ENCODE measurements at places on chromosomes 1 and 21.

DNA sequence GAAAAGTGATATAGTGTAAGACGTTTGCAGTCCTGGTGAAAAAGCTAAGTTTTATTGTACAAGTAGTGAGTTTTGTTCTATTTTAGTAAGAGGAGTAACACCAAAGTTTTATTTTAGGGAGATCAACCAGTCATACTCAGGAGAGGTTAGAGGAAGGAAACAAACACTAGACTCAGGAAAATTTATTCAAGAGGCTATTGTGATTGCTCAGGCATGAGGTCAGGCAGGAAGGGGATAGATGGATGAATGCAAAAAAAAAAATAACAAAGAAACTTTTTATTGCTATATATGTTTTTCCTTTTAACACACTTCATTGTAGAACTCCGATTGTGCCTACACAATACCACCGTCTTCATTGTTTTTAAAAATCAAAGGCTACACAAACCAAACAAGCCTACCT is 189.0 kb downstream of the LYPLAL1 start:
- no peak for DNase-seq

- no peak for DNase-seq
Observed at GRCh38 chr1:3618531-3618880, 6.3 kb upstream of the TPRG1L start.

GRCh38 chr1:182984621-182985020 is 31.7 kb upstream of the SHCBP1L start:
- DNase-seq: no peak

GRCh38 chr1:161307230-161307768 is 2.5 kb downstream of the MPZ start:
- no peak for DNase-seq

- DNase-seq: no peak
Observed at GRCh38 chr1:101161619-101162018, 75.2 kb upstream of the S1PR1 start.

DNA sequence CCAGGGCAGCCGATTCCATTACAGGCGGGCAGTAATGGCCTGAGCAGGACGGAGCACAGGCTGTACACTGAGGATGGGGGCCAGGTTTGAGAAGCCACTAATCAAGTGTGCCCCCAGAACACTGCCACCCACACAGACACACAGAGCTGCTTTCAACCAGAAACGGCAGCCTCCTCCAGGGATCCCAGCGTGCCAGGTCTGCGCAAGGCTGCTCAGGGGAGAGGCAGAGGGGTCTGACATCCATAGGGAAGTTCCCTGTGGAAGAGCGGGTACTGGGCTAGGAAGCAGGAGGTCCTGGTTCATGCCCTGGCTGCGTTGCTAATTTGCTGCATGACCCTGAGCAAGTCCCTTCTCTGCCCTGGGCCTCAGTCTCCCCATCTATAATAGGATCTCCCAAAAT is 26.1 kb upstream of the ALDH4A1 start:
- no peak for DNase-seq

DNA sequence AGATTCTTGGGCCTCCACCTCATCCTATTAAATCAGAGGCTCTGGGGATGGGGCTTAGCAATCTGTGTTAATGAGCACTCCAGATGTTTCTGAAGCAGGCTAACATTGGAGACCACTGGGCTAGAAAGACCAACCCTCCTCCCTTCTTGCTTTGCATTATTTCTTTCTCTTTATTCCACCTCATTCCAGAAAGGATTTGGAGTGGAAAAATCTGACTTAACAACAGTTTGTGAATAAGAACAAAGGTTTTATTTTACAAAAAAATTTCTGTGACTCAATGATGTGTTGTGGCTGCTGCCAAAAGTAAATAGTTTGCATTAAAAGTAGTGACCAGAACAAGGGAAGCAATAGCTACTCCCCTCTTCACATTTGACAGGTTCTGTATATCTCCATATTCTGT is 79.4 kb downstream of the TGFB2 start:
- DNase-seq: no peak

- no peak for DNase-seq
Observed at GRCh38 chr1:200034262-200034557, 6.7 kb downstream of the NR5A2 start.

DNA sequence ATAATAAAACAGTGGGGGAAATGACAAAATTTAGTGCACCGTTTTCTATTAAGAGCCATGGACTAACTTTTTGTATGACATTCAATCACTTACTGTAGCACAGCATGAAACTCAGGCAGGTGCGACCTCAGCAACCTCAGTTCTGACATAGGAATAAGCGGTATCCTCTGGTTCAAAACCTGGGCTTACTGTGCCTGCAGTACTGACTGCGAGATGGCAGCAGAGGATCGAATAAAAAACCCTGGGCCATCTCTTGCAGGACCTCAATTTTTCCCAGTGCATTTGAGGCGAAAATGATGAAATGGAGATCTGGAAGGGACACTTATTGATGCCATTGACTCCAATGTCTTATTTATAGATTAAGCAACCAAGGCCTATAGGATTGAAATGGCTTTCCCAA is 214.7 kb downstream of the ADGRL2 start:
- DNase-seq: no peak

DNA sequence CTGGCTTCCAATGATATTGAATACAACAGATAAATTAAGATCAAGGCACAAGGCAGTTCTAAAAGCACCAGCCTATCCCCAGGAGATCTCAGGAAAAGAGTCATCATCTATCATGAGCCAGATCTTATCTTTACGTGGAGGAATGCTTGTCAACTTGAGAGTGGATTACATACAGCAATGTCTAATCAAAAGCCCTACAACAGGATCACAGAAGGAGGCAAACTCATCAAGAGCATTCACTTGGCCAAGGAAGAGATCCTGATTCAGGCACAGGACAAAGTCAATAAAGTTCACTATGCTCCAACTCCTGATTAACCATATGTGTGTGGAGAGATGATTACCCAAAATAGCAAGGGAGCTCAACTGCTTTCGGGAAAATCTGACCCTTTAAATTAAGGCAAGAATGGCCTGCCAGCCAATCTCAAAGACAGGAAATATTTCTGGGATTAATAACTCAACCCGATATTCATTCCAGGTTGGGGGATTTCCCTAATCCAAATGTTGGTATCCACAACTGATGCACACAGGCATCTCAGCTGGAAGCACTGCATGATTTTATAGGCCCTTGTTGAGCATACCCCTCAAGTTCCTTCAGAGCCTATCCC is 33.7 kb downstream of the TBX15 start:
- no peak for DNase-seq

DNA sequence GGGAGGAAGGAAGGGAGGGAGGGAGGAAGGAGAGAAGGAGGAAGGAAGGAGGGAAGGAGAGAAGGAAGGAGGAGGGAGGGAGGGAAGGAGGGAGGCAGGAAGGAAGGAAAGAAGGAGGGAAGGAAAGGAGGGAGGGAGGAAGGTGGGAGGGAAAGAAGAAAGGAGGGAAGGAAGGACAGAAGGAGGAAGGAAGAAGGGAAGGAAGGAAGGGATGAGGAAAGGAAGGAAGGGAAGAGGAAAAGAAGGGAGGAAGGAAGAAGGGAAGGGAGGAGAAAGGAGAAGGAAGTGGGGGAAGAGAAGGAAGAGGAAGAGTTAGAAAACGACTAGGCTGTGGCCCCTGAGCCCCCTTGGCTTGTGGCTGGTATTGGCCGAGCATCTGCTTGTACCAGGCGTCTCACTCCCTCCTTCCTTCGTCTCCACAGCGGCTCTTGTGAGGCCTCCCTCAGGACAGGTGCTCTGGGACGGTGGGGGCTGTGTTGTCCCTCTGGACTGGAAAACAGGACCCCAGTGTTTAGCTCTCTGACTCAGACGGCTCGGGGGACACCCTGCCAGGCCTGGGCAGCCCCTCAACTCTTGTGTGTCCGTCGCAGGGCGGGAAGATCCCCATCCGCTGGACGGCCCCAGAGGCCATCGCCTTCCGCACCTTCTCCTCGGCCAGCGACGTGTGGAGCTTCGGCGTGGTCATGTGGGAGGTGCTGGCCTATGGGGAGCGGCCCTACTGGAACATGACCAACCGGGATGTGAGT is 36.2 kb upstream of the C1QA start:
- no peak for DNase-seq

- DNase-seq: no peak
Observed at GRCh38 chr1:208098773-208099172, 145.4 kb downstream of the PLXNA2 start.

- DNase-seq: peak; percentile 87
Observed at GRCh38 chr1:154961207-154962155, at the start of gene PYGO2. Gene PYGO2, minus strand, starts transcription at chr1:154961782. Its CDS starts 206 bp downstream, at chr1:154961576.

- DNase-seq: no peak
Observed at GRCh38 chr21:32710069-32710784, 17.6 kb downstream of the SYNJ1 start.

DNA sequence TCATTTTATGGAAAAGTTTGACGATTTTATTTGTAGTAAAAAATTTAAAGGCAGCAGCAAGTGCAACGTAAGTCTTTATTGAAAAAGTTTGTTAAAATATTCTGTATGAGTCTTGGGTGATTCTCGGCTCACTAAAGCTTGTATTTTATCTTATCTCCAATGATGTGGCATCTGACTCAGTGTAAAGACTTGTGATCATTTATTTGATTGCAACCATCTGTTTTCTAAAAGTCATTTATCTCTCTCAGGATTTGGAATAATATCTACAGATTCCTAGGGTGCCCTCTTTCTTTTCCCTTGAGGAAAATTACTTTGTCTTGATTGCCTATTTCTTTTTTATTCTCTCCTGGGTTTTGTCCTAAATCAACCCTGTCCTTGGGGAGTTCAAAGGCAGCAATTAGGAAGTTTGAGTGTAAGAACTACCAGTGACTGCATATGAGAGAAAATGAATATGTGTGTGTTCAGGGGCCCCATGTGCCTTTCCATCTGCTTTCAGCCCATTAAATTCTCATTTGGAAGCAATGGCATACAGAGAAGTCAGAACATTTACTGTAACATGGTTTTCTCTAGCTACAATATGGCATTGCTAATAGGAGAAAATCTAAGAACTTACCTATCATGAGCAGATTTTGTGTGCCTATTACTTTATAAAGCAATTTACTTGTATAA is 575.0 kb upstream of the CHRM3 start:
- DNase-seq: no peak

DNA sequence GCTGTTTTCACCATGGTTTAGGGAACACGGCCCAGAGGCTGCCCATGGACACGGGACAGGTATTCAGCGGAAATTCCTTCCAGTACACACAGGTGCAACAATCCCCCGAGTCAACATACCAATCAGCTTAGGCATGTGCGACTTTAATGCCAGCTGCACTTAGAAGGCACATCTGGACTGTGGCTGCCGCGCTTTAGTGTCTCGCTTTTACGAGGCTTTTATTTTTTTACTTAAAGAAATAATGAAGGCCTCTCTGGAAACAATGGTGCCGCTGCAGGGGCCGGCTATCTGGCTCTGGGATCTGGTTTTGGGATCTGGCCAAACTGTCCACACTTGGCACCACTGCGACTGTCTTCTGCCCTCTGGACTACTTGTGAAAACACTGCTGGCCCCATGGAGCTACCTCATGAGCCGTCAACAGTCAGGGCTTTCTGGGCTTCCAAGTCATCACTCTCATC is 55.5 kb downstream of the SLC66A1 start:
- DNase-seq: no peak

DNA sequence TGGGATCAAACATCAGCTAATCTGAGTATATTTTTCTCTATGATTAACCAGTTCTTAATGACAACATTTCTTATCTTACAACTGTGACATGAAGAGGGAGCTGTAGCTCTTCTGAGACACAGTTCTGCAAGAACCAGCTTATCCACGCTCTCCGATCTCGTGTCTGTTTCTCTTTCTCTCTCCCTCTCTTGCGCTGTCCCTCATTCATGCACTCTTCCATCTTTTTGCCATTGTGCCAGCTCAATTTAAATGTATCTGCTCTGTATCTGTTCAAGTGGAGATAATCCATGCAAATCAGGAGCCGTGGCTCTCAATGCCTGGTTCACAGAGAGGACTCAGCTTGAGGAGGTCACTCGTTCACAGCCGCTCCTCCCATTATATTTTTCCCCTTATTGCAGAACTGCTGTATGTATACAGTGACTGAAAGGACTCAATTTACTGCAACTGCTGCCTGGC is 494.7 kb upstream of the ADGRL2 start:
- DNase-seq: no peak

- DNase-seq: no peak
Observed at GRCh38 chr1:150987924-150988323, 5.8 kb downstream of the ANXA9 start.

DNA sequence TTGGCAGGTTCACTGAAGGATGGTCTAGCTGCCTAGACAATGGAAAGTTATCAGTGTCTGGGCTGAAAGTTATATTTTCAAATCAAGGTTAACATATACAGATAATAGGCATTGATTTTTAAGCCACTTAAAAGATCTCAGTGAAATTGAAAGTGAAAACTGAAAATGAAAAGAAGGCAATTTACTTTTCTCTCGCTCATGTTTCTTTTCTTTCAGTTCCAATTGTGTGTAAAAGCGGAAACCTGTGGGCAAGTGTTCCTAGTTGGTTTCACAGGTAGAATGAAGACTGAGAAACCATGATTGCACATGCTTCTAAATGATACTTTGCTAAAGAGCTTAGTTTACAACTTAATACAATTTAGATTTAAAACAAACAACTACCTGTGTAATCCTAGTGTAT is 383.7 kb downstream of the ZP4 start:
- DNase-seq: no peak

DNA sequence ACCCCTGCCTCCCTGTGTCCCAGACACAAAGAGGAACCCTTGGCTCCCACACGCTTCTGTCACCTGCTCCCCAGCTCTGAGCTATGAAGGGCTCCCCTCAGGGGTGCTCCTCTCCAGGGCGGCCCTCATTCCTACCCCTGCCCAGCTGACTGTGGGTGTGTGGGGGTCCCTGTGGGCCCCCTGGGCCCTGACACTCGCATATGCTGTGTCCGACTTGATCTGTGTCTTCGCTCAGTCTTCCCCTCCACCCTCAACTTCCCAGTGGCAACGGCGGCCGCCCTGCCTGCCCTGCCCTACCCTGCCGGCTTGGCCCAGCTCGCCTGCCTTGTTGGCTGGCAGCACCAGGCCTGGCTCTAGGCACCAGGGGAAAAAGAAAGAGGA is 1.2 kb downstream of the KCNQ4 start:
- no peak for DNase-seq

DNA sequence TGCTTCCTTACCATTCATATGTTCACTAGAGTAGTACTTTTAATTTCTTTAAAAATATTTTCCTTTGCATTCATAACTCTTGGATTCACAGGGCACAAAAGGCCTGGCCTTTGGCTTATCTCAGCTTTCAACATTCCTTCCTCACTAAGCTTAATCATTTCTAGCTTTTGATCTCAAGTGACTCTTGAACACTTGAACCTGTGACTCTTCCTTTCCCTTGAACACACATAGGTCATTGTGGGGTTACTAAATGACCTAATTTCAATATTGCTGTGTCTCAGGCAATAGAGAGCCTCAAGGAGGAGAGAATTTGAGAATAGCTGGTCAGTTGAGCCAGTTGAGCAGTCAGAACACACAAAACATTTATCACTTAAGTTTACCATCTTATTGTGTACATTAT is 49.9 kb downstream of the COL11A1 start:
- no peak for DNase-seq
